ENCODE measurements at places on chromosomes 7 and 10.

- no peak for DNase-seq
These were observed 414.8 kb upstream of the MKI67 start for GRCh38 chr10:128540781-128541761.

- DNase-seq, result no peak
These were observed 12.2 kb upstream of the KCP start for GRCh38 chr7:128922496-128923410.

- peak; percentile 9 for DNase-seq
These were observed 35.8 kb downstream of the CRCP start for GRCh38 chr7:66150471-66150870.

DNA sequence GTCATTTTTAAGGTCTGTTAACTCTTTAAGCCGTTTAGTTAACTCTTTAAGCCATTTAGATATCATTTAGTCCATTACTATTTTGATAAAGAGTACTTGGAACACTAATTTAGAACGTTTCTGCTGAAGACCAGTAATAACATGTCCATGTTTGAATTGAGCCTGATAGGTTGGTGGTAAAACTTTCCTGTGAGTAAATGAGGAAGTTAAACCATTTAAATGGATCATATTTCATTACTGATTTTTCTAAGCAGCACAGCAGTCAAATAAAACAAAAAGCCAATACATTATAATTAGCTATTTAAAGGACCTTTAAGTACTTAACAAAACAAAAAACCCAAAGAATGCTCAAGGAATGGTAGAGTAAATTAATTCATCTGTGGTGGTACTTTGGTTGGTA, 29.4 kb downstream of the PHTF2 start:
- no peak for DNase-seq

GRCh38 chr7:2156756-2157472, 75.8 kb downstream of the MAD1L1 start:
- DNase-seq, result no peak

GRCh38 chr7:36005293-36005692, 147.8 kb upstream of the EEPD1 start:
- DNase-seq, result peak; percentile 39

GRCh38 chr7:139572071-139572470, 48.6 kb downstream of the CLEC2L start:
- DNase-seq, result no peak

DNA sequence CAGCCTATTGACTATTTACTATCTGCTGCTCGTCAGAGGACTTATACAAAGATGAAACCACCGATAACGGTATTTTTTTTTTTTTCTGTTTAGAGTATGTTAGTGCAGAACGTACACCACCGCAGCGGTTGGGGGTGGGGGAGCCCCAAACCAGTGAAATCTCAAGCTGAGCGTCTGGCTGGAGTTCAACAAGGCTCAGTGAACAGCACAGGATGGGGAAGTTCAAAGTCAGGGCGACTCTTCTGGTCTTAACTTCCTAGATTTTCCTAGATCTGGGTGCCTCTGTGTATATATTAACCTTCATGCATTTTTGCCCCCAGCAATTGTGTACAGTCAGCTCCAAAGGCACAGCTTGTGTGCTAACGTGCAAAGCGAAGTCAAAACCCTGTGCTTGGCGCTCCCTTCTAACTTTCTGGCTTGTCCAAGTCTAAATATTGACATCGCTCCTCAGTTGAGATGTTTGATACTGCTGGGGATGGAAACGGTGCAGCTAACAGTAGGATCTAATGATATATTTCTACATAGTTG, 1.1 kb downstream of the RHOBTB1 start:
- peak; percentile 68 for DNase-seq

- no peak for DNase-seq
These were observed 82.6 kb upstream of the CELF2 start for GRCh38 chr10:10935032-10935431.

DNA sequence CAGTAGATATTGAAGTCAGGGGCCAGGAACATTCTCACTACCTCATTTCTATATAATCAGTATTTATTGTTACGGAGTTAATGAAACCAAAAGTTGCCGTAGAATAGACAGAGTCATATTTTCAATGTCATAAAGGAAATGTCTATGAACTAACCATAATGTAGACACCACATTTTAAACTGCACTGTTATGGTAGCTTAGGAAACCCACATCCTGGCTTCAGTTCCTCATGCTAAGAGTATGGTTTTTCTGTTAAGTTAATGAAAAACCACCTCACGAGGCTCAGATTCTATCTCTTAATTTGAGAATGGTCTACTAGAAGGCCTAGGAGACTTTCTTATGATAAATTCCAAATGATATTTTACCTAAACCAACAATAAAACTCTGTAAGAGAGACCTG, 166.5 kb downstream of the TMEM26 start:
- peak; percentile 14 for DNase-seq

DNA sequence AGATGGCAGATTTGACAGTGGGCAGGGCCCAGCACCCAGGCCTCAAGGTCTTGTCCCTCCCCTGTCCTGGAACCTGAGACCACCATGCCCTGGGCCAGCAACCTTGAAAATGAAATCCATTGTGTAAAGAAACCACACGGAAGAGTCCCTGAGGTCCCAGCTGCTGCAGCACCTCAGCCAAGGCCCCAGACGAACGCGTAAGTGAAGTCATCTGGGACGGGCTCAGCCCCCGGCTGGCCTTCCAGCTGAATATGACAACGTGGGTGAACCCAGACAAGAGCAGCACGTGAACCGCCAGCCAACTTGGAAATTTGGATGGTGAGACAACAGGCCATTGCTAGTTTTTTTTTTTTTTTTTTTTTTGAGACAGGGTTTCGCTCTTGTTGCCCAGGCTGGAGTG, 70.3 kb downstream of the CYTH3 start:
- DNase-seq, result no peak

DNA sequence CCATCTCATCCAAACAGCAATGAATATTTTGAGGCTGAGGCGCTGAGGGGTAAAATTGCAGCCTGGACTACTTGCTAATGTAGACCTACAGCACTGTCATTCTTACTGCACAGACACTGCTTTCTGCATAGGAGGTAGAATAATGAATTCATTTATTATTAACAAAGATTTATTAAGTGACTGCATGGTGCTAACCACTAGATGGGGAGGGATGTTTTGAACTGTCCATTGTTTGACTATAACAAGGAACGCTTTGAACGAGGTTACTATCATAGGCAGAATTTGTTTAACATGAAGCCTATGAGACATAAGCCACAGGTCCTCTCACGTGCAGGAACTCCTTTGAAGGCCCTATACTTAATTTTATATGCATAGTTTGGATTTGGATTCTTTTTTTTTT, 143.8 kb downstream of the CFTR start:
- DNase-seq, result no peak

DNA sequence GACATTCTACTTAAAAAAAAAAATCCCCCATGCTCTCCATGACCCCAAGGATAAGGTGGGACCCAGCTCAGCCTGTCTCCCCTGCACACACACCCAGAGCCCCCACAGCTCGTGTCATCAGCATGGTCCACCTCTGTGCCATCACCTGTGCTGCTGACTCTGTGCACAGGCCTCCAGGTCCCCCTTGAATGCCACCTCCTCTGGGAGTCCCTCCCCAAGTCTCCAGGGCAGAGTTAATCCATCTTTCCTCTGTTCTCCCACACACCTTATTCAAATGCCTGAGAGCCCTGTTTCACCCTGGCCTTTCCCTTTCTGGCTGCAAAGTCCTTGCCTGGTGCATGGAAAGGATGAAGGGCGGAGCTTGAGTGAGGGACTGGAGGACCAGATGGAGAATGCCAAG, 194.1 kb upstream of the LYZL2 start:
- no peak for DNase-seq

DNA sequence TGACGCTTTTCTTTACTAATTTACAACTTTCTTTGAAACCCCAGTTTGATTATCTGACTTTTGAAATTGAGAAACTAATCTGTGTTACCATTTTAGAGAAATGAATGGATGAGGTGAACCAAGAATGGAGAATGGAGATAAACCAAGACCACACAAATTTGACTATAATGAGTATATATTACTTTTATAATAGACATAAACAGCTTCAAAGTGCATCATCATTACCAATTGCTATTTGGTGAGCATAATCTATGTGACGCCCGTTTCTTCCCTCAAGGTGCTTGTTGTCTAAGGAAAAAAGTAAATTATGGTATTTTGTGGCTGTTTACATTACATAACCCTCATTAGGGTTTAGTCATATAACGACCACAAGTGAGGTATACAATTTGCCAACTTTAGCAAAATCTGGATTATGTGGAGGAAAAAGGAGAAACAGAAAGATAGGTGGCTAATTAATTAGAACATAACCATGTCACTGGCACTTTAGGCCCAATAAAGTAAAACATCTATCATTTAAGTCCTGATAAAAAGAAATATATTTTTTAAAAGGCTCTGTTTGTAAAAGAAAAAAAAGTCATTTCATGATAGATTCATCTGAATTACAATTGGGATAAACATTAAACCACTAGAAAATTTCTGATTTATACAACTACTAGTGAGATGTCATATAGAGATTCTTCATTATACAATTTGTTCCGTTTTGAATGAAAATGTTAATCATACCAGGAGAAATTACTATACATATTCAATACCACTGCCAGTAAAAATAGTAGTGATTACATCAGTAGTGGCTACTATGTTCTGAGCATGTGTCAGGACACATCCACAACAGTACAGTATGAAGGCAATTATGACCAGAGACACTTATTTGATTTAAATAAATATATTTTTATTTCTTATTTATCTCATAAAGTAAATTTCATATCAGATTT, 118.2 kb upstream of the FAM133B start:
- no peak for DNase-seq

DNA sequence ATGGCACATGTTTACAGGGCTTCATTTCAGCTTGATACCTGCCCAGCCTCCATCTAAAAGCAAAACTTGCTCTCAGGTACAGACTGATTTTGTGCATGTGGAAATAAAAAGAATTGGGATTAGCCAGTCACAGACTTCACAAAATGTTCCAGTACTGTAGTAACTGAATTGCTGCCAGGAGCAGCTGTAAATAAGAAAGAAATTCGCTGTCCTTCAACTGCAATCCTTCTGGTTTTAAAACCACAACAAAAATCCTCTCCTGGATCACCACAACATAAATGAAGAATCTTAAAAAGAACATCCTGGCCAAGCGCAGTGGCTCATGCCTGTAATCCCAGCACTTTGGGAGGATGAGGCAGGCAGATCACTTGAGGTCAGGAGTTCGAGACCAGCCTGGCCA, 3.9 kb upstream of the MIOS start:
- DNase-seq, result no peak

DNA sequence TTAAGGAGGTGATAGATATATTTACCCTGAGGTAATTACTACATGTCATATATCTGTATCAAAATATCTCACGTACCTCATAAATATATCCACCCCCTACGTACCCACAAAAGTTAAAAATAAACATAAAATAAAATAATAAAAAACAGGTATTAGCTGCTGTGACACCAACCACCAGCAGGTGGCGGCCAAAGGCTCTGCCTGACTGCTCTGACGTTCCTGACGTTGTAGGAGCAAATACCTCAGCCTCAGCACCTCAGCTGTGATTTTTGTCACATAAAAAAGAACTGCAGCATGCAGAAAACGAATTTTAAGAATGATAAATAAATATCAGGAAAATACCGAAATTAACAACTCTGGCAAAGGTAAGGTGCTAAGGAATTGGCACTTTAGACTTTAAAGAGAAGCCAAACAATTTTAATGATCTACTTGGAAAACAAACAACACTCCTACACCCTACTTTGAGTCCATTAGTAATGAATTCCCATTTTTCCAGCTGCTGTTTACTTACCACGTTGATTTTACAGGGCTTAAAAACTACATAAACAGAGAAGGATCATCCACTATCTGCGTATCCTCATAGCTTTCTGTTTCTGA, 125.4 kb upstream of the TARP start:
- DNase-seq, result peak; percentile 11

DNA sequence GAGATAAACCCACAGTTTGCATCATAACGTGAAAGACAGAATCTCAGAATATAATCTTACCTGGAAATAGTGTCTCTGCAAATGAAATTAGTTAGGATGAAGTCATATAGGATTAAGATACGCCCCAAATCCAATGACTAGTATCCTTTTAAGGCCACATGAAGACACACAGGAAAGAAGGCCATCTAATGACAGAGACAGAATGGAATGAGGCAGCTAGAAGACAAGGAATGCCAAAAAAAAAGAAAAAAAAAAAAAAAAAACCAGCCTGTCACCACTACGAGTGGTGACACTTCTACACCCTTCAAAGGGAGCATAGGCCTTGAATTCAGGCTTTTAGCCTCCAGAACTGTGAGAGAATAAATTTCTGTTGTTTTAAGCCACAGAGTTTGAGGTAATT, 82.9 kb downstream of the HYCC1 start:
- no peak for DNase-seq

- DNase-seq, result no peak
These were observed 61.3 kb upstream of the EBF3 start for GRCh38 chr10:130025326-130025725.

DNA sequence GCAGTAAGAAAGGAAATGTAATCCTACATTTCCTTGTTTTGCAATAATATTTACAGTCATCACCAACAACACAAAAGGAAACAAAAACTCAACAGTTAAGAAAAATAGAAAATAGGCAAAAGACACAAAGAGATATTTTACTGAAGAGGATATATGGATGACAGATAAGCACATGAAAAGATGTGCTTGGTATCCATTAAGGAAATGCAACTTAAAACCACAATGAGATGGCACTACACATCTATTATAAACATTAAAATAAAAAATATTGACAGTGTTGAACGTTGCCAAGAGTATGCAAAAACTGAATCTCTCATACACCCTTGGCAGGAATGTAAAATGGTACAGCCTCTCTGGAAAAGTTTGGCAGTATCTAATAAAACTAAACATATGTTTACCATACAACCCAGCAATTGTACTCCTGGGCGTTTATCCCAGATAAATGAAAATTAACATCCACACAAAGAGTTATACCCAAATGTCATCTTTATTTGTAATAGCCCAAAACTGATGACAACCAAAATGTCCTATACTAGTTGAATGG, 5.4 kb downstream of the CEP41 start:
- no peak for DNase-seq

DNA sequence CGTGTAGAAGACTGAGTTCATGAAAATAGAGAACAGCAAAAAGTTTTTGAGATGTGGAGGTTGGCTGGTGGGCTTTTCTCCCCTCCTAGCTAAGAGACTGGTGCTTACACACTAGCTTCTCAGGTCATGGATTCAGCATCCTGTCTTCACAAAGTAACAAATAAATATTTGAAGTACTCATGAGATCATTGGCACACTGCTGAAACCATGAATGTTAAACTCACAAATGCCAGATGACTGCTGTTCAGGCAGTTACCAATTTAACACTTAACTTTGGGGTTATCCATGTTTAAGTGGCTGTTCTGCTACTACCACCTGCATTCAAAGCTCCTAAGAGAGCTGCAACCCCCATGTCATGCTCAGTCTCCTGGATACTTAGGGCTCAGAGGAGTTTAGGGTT, 119.0 kb upstream of the BET1 start:
- no peak for DNase-seq

DNA sequence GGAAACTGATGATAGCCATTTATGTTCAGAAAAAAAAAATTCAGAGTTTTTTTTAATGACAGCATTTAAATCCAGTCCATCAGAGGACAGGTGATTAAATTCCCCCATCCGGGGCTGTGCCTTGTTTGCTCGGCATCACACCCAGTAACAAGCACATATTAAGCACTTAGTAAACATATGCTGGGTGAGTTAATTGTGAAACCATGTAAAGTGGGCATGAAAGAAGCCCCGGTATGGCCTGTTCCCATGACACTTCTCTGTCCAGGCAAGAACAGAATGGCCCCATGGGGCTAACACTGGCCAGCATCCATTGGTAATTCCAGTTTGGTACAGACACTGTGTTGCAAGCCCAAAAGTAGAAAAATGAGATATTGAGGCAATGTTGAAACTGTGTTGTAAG, 220.8 kb upstream of the RNF32 start:
- no peak for DNase-seq
